ENCODE measurements at places on chromosomes 3 and 15.

DNA sequence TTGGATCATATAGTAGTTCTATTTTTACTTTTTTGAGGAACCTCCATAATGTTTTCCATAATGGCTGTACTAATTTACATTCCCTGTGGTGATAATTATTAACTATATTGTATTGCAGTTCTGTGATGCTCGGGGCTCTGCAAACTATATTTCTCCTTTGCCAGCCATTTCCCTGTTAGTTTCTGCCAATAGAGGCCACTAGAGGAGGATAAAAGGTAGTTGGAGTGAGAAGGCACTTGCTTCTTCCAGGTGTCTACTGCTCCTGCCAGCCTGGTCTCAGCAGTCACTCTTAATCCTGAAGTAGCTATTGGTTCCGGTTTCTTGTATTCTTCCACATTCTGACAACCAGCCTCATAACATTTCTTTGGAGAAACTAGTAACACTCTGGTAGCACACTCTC lies 233.9 kb upstream of the GBE1 start:
- DNase-seq, result no peak

- DNase-seq, result no peak
Measured at GRCh38 chr3:87873136-87873535, 185.7 kb downstream of the CGGBP1 start.

- DNase-seq, result no peak
Measured at GRCh38 chr3:120983321-120983665, 75.3 kb downstream of the STXBP5L start.

DNA sequence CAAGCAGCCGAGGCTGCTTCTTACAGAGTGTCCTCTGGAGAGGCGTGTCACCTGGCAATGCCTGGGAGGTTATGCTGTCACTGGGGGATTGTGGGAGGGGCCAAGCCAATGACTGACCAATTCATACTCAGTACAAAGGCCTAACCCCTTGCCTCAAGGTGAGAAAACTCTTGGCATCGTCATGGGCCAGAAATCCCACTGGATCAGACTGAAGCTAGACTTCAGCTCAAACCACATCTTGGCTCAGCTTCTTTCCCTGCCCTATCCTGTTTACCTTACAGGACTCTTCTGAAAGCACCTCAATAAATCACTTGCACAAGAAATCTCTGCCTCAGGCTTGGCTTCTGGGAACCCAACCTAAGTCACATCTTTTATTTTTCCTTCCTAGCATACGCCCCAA lies 9.5 kb downstream of the ANAPC13 start:
- no peak for DNase-seq

- no peak for DNase-seq
Measured at GRCh38 chr3:197343656-197344408, 45.4 kb upstream of the DLG1 start.

- DNase-seq, result no peak
Measured at GRCh38 chr15:46170326-46170725, 535.5 kb downstream of the SQOR start.

- no peak for DNase-seq
Measured at GRCh38 chr3:192063570-192063969, 602.6 kb downstream of the PYDC2 start.

GRCh38 chr15:50140983-50141382 lies 21.9 kb upstream of the ATP8B4 start:
- no peak for DNase-seq

- DNase-seq, result no peak
Measured at GRCh38 chr3:42229266-42229941, 36.6 kb downstream of the CCK start.
